ENCODE measurements at places on chromosomes 3 and 15.

DNA sequence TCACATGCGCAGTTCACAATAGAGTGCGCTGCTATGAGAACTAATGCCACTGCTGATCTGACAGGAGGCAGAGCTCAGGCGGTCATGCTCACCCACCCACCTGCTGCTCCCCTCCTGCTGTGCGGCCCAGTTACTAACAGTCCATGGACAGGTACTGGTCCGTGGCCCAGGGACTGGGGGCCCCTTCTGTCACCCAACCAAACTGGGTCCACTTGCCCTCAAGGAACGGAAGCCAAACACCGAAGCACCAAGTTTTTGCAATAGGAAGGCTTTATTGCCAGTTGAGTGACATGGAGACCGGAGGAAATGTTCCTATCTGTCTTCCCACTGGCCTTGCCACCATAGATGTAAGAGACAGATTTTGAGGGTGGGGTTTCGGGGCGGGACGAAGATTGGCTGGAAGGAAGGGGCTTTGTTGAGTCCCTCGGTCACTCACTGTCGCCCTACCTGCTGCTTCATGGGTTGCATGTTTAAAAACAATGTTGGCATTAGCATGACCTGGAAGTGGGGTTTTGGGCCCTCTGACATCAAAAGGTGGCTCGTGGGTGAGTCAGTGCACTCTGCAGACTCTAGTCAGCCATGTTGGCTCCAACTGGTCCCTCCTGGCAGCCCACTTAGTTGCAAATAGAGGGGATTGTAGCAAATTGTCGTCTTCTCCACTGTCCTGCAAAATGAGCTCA, 141.0 kb downstream of the TJP1 start:
- no peak for DNase-seq

DNA sequence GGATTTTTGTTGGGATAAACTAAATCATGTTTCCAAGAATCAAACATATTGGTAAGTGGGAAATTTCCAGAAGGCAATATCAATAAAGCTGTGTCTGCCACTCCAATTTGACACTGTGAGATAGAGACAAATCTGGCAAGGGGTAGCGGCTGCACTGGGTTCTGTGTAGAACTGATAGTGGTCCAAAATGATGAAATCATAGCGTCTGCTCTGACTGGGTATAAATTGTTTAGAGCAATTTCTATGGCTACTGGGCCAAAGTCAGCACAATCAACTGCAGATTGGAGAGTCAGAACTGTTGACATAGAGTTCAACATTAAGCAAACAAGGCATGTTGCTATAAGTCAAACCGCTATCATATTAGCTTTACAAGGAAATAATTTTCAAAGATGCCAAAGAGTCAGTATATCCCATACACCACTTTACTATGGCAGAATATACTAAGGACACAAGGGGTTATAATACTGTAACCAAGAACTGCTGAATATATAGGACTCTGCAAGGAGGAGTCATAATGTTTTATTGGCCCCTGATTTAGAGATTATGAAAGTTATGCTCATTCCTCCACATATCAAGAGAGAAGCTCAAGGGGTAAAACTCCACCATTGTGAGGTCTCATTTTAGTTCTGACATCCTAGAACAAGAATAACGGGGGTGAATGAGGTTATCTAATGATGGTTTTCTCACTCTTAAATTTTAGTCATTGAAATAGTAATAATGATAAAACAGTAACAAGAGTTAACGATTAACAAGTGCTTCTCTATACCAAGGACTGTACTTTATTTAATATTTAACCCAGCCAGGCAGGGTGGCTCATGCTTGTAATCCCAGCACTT, 309.7 kb upstream of the GADL1 start:
- no peak for DNase-seq

DNA sequence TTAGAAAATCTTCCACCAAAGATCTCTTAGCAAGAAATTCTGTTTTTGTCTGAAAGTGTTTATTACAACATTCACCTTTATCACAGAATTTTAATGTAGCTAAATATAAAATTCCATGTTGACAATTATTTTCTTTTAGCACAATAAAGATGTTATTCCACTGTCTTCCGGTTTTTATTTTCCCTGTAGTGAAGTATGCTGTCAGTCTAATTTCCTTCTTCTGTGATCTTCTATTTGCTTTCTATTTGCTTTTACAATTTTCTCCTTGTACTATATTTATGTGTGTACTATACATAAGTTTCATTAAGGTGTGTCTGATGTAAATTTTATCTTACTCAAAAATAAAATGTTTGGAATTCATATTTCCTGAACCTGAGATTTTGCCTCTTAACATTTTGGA, 117.5 kb upstream of the PPP2R3A start:
- DNase-seq, result no peak

DNA sequence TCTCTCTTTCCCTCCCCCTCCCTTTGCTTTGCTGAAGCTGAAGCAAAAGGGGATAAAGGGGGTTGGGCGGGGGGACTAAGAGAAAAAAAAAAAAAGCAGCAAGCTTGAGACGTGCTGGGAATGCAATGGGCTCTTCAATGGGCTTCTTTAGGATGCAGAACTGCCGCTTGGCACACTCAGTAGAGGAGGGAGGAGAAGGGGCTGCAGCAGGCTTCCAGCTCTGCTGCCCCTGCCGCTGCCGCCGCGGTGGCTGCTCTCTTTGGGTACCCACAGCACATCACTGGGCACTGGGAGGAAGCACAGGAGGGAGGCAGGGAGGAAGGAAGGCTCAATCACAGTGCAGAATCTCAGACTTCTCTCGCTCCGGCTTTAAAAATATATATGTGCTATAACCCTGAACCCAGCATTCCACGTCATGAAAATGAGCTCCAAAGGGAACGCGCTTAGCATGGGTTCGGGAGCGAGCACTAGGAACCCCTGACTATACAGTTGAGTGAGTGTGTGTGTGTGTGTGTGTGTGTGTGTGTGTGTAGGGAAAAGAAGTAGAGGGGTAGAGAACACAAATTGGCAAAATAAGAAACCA, 3.5 kb downstream of the SLITRK3 start:
- DNase-seq, result no peak

DNA sequence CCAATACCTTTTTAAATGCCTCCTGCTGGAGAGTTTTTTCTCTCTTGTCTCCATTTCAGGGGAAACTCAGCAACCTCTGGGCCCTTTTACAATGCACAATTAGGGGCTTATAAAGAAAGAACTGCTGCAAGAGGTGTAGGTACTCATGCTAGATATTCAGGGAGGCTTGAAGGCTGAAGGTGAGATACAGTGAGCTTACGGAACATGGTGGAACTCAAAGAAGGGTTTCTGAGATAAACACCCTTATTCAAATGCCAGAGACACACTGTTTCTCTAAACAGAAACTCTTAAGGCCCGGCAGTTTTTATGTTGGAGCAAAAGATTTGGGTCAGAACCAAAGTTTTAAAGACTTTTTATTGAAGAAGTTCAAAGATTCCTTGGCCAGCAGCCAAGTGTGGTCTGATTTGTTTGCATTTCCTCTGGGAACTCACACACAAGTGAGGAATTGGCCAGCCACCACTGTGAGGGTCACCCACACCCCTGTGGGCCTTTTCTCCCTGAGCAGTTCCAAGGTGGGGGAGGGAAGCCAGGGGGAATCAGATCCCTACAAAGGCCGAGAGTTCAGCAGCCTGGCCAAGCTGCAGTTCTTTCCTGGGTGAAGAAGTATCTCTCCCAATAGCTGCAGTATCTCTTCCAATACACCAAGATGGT, 47.8 kb downstream of the TNFAIP8L3 start:
- no peak for DNase-seq

DNA sequence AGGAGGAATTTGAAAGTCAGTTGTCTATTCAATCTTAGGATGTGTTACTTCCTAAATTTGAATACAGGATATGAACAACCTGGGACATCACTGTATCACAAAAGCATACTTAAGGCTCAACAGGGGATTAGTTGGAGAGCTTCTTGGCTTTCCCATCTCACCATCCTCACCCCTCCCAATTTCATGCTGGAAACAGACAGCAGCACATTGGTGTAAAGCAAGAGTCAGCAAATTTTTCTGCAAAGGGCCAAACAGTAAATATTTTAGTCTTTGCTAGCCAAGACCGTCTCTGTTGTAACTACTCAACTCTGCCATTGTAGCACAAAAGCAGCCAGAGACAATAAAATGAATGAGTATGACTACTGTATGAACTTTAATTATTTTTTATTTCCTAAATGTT, 94.9 kb downstream of the ERC2 start:
- no peak for DNase-seq

DNA sequence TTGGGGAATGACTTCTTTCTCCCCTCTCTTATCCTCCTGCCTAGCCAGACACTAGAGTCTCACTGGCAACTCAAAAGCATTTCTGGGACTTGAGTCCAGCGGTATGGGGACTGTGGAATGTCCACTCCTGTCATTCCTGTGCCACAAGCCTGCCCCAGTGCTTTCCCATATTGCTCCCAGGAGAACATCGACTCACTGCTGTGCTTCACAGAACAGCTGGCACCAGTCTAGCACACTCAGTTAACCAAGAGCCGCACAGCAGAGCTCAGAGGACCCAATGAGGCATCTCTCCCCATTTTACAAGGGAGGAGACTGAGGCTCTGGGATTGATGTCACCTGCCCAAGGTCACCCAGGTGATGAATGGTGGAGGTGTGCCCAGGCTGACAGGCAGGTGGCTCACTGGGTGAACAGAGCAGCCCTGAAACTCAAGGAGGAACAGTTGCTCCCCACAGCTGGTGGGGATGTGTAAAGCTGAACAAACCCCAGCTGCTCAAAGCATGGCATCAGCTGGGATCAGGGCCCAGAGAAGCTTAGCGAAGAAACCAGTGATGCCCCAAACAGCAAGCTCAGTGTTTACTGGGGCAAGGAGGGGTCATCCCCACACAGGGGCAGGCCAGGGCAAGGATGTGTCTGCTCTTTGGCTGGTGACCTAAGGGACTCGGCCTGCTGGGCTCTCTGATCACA, 35.4 kb upstream of the DUSP7 start:
- no peak for DNase-seq

DNA sequence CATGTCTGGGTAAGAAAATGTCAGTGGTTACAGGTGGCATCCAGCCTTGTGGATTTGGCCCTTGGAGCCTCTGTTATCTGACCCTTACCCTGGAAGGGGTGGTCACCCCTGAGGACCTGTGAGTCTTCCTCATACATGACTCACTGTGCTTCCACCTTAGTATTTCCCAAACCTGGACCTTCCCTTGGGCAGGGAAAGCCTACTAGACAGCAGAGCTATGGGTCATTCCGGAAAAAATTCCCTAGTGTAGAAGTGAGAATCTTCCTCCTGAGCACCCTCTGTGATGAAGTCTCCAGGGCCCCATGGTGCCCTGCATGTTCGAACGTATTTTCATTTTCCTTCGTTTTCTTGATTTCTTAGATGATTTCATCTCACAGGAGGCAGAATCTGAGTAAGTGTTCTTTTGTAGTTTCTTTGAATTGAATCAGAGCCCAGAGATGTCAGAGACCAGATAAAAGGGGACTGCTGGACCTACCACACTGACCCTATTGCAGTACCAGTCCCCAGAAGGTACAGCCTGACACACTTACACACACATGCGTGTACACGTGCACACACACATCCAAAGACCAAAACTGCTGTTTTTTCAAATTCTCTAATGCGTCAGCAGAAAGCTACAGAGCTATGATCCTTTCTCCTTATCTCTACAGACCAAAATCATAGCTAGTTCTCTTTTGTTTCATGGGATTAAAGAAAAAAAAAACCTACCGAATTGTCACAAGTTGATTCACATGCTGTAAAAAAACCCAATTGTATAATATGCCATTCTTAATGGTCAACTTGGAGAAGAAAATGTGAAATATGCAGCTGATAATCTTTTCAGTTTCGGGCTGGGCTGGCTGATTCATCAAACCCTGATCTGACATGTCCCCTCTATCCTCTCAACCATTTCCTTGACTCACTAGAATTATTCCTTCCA, 50.5 kb upstream of the ARHGEF3 start:
- DNase-seq, result no peak

GRCh38 chr3:34053626-34054025, 255.2 kb downstream of the PDCD6IP start:
- DNase-seq, result no peak

DNA sequence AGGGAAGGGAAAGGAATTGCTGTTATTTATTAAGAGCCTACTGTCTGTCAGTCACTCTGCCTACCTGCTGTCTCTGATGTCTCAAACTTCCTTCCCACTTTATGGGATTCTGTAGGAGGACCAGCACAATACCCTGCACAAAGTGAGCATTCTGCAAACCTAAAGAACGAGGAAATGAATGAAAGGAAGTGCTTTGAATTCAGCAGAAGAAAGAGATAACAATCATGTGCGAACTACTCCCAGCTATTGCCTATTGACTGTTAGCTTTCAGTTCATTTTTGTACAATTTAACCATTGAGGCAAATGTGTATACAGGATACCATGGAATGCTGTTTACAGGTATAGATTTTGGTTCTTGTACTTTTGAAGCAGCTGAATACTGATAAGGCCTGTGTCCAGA, 66.8 kb downstream of the CMSS1 start:
- DNase-seq, result no peak

DNA sequence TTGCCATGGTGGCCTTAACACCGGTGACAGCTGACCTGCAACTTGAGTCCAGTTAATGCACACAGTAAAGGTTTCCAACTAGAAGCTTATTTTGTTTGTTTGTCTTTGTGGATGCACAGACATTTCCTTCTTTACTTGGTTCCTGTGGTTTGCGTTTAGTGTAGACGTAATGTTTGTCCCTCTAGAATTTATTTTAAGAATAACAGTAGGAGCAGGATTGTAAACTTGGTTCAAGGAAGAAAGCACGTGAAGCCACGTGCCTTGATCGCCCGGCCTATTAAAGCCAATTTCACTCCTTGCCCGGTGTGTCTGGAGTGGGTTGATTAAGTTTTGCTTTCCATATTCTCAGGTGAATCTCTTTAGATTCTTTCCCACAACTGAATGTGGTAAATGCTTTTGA, 263.2 kb upstream of the C2CD4B start:
- DNase-seq, result no peak

GRCh38 chr3:8981700-8982099, 18.4 kb upstream of the RAD18 start:
- no peak for DNase-seq

DNA sequence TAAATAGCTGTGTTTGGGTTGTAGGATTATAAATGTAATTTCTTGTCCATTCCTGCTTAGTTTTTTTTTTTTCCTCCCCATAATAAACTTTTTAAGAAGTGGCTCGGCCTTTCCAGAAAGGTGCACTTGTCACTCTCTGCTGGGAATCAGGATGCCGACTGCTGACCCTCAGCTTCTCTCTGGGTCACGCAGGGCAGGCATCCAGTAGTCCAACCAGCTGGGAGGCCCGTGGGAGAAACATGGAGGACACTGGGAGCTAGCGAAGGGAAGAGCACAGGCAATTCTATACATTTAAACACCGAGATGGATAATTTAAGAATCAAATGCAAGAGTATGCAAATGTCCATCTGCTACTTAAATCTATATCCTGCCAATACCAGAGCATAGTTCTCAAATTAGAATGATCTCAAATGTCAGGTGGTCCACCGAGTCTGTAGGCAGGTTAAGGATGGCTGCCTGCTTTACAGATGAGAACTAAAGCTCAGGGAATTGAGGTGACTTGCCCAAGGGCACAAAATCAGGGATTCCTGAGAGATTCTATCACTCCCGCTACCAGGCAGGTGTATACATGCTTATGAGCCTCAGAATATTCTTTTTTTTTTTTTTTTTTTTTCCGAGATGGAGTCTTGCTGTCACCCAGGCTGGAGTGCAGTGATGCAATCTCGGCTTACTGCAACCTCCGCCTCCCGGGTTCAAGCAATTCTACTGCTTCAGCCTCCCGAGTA, 64.5 kb downstream of the DAPK2 start:
- DNase-seq, result no peak
